NCI-H187 (cell line): ENCODE measurements at places on chromosomes 1 and 21.

- DNase-seq, result no peak
Observed at GRCh38 chr1:214476986-214477870, 74.2 kb downstream of the PTPN14 start.

- no peak for DNase-seq
Observed at GRCh38 chr1:183074215-183074614, 51.0 kb downstream of the LAMC1 start.

DNA sequence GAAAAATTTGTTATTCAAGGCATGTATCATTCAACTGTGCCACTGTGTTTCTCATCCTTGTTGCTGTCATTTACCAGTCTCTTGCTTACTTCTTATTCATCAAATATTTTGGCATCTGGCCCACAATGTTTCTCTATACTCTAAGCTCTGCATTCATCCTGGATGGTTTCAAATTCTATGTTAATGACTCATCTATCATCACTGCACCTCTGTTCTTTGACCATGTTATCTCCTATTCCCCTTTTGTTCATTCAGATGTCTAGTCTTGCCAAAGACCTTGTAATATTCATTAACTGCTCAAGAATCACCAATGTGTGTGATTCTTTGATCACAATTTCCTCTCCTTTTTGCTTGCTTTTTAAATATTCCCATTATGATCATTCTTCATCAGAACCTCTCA lies 54.6 kb upstream of the PRKACB start:
- no peak for DNase-seq

- no peak for DNase-seq
Observed at GRCh38 chr1:208007938-208008342, 97.0 kb upstream of the CD34 start.

- no peak for DNase-seq
Observed at GRCh38 chr1:160801836-160802580, 6.0 kb downstream of the LY9 start.

- no peak for DNase-seq
Observed at GRCh38 chr1:10692401-10693021, 103.9 kb downstream of the CASZ1 start.

GRCh38 chr1:99748419-99748818 lies 18.0 kb downstream of the FRRS1 start:
- no peak for DNase-seq

DNA sequence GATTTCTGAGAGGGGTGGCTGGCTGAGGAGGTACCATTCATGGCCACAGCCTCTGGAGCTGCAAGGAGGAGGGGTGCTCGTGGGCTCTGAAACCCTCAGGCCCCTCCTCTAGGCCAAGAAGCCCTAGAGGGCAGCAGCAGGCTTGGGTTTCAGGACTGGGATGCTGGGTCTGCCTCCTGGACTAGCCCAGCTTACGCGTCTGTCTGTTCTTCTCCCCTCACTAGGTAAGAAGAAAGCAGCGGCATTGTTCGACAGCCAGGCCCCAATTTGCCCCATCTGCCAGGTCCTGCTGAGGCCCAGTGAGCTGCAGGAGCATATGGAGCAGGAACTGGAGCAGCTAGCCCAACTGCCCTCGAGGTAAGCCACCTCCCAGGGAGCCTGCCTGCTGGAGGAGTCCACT lies 60.3 kb downstream of the TMEM53 start:
- DNase-seq, result no peak

DNA sequence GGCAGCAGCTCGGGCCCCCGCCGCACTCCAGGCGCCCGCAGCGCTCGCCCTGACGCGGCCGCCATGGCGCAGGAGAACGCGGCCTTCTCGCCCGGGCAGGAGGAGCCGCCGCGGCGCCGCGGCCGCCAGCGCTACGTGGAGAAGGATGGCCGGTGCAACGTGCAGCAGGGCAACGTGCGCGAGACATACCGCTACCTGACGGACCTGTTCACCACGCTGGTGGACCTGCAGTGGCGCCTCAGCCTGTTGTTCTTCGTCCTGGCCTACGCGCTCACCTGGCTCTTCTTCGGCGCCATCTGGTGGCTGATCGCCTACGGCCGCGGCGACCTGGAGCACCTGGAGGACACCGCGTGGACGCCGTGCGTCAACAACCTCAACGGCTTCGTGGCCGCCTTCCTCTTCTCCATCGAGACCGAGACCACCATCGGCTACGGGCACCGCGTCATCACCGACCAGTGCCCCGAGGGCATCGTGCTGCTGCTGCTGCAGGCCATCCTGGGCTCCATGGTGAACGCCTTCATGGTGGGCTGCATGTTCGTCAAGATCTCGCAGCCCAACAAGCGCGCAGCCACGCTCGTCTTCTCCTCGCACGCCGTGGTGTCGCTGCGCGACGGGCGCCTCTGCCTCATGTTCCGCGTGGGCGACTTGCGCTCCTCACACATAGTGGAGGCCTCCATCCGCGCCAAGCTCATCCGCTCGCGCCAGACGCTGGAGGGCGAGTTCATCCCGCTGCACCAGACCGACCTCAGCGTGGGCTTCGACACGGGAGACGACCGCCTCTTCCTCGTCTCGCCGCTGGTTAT lies 2.8 kb downstream of the KCNJ9 start:
- peak; percentile 69 for DNase-seq

DNA sequence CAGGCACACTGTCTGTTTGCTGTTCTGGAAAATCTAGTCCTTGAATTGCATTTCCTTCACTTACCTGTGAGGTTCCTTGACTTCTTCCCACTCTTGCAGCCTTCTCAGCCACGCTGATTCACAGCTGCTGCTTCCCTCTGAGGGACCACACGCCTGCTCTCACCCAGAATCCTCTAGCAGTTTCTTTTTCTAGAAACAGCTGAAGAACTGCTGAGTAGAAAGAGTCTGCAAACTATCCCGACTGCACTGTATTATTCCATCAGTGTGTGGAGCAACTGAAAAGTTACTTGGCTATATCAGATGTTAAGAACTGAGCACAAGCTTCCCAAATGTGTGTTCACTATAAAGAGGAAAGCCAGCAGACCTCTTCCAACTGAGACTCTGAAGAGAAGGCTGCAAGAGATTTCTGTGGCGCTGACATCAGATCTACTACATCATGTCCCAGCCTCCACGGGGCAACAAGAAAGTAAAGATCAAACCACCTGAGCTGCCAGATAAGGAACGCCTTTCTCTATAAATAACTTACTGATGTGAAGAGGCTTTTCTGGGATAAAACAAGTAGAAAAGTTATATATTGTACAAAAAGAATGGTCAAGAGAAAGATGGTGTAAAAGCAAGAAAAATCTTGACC lies 226.6 kb downstream of the RERE start:
- DNase-seq, result no peak

- no peak for DNase-seq
Observed at GRCh38 chr1:192554904-192555303, 20.7 kb upstream of the RGS1 start.

DNA sequence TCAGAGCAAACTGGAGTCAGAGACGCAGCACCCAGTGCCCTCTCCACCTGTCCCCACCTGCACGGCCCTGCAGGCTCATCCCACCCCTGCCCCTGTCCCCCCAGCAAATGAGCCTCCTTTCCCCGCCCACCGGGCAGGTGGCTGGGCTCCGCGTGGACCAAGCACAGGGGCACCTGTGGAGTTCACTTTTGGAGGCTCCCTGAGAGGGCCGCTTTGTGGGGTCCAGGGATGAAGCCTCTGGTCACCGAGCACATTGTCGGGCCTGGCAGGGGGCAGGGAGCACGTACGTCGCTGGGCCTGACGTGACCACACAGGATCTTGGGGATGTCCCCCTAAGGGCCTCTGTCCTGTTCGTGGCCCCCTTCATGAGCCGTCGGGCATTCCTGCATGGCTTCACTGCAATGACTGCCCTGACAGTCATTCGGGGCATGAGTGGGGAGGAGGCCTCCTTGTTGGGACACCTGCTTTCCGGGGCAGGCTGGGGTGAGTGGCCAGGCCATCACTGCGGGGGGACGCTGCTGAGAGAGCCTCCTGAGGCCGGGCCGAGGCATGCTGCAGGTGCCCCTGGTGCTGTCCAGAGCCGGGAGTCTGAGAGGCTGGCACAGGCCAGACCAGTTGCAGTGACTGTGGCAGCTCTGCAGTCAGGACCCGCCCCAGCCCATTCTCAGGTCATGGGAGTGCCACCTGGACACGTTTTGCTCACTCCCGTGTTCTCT lies 19.7 kb downstream of the SLX9 start:
- no peak for DNase-seq

DNA sequence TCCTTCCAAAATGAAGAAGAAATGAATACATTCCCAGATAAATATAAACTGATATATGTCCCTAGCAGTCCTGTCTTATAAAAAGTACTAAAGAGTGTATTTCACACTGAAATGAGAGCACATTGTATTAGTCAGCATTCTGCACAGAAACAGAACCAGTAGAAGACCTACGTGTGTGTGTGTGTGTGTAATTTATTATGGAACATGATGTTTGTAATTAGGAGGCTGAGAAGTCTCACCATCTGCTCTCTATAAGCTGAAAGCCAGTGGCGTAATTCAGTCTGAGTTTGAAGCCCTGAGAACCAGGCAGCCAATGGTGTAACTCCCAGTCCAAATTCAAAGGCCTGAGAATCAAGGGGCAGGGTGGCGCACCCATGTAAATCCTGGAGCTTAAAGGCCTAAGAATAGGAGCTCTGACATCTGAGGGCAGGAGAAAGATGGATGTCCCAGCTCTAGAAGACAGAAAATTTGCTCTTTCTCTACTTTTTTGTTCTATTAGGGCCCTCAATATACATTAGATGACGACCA lies 146.5 kb upstream of the LYPLAL1 start:
- DNase-seq, result no peak

DNA sequence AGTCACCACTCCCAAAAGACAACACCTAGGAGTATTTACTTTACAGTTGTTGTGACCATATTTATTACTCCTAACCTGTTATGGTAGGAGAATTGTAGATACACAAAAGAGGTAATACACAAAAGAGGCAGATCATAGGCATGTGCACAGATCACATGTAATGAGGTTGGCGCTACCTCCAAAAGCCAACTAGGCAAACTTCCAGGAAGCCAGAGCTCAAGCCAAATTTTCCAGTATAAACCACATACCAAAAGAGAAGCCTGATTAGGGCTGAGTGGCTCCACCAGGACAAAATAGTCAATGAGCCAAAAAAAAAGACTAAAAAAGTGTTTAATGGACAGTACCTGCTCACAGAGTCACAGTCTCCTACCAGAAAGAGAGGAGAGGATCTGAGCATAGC lies 195.0 kb upstream of the PBX1 start:
- DNase-seq, result no peak

DNA sequence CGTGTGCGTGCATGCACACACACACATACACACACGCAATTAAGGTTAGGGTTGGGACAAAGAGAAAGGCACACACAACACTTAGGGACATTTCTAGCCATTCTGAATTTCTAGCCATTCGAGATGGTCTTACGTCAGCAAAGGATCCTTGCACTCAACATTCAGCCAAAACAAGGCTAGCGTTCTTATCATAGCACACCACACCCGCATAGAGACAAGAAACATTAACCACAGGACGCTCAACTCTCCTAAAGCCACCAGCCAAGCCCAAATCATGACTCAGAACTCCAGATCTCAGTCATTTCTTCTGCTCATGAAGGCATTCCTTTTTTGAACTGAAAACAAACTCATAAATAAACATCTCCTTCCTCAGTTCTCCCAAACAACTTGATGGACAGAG lies 106.8 kb downstream of the LMO4 start:
- no peak for DNase-seq

DNA sequence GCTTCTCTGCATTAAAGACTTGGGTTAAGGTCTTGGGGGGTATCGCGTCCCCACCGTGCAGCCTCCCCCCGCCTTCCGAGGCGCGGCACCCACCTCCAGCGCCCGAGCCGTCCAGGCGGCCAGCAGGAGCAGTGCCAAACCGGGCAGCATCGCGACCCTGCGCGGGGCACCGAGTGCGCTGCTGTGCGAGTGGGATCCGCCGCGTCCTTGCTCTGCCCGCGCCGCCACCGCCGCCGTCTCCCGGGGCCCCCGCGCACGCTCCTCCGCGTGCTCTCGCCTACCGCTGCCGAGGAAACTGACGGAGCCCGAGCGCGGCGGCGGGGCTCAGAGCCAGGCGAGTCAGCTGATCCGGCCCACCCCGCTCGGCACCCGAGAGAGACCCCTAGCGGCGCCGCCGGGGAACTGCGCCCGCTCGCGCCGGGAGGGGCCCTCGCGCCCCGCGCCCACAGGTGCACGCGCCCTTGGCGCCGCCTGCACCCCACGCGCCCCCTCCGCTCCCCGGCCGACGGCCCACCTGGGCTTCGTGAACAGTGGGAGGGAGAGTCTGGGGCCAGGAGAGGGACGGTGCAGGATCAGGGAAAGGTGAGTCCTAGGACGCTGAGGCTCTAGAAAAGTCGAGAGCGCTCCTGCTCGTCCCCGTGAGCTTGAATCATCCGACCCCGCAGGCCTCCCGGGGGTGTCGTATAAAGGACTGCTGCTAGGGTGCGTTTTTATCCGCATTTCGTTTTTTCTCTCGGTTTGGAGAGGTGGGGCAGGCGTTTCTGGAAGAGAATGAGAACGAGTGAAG lies at the start of gene APP:
TSS of gene APP (minus strand) at position 300 of the 787 bp plus-strand sequence. CDS start at position 150, 150 bp downstream.
- peak; percentile 55 for DNase-seq

GRCh38 chr1:39981945-39982344 lies 27.0 kb downstream of the MFSD2A start:
- DNase-seq, result no peak

GRCh38 chr1:109369167-109369746 lies 28.5 kb downstream of the SORT1 start:
- DNase-seq, result no peak

- no peak for DNase-seq
Observed at GRCh38 chr1:229380536-229381160, 37.8 kb upstream of the CCSAP start.

DNA sequence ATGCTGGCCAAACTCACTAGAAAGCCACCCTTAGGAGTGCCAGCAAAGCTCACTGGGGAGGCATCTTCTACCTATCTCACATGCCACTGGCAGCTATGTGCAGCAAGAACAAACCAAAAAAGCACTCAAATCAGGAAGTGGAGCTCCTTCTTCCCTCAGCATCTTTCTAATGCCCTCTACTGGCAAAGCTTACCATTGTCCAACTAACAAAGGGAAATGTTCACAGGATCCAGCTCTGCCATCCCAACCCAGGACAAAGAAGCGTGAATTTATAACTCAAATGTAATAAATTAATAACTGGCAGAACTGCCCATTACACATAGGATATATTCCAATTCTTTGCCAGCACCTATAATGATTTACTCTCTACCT lies 38.9 kb downstream of the LEPR start:
- no peak for DNase-seq

DNA sequence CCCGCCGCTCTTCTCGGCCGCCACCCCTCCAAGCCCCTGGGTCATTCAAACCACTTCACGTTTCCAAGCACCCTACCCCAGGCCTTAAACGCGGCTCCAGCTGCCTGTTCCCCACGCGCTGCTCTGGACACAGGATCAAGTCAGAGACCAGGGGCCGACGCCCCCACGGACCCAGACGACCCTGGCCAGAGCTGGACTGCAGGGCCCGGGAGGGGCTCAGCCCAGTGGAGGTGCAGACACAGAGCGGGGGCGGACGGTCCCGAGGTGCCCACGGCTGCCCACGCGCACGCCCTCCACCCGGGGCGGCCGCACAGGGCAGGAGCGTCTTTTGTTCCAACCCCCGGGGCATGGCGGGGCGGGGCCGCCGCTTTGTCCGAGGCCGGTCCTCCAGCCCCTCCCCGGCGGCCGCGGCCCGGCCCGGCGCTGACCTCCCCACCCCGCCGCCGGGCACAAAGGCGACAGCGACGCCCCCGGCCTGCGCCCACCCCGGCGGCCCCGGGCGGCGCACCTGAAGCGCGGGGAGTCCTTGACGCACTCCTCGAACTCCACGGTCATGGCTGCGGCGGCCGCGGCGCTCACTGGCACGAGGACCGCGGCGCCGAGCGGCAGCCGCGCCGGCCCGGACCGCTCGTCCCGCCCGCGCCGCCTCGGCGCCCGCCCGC lies 338 bp downstream of the ACAP3 start:
- DNase-seq, result no peak
